NCI-H460 (cell line): ENCODE measurements at places on chromosomes 3 and 15. TPM values are rescaled to one million over a fixed set of nuclear protein-coding genes. Genes with fewer than 3 reads are reported as not detected.

CCDC13 gene
- 0.87 and 2.8 TPM in 2 replicates for total RNA-seq

NAALADL2 gene
- total RNA-seq = 0.69 and 1.0 TPM in 2 replicates

CAMK2N2 gene
- 0.23 TPM in 1 of 2 replicates, not detected in the other for total RNA-seq

SIDT1 gene
- total RNA-seq = not detected in 2 replicates

TAMM41 gene
- total RNA-seq = 7.5 and 9.3 TPM in 2 replicates

NT5DC2 gene
- 25.0 and 25.6 TPM in 2 replicates for total RNA-seq

MCF2L2 gene
- 0.57 and 1.2 TPM in 2 replicates for total RNA-seq

GOLGA8M gene
- not detected in 2 replicates for total RNA-seq

MESP1 gene
- total RNA-seq = 3.1 TPM in 2 replicates
